Activated CD8-positive, alpha-beta memory T cell treated with anti-CD3 and anti-CD28 coated beads, Interleukin-2, amount 10 ng/mL, durations not matched to agents 7 days and 5 days (primary cell): ENCODE measurements at places on chromosomes 16 and 17. TPM values are rescaled to one million over a fixed set of nuclear protein-coding genes. Genes with fewer than 3 reads are reported as not detected.

Gene WFDC1
- total RNA-seq, result not detected

Gene NUPR1
- not detected for total RNA-seq

Gene ACLY
- total RNA-seq, result 186 TPM

Gene TP53TG3C
- total RNA-seq, result not detected

Gene HNF1B
- total RNA-seq, result not detected

Gene KRT33B
- total RNA-seq, result not detected

Gene IL32
- total RNA-seq, result 3,468 TPM

Gene ABCC11
- 0.19 TPM for total RNA-seq

Gene FZD2
- total RNA-seq, result not detected

Gene NF1
- total RNA-seq, result 28.6 TPM

Gene OR3A2
- total RNA-seq, result 2.5 TPM

Gene LITAFD
- total RNA-seq, result not detected

Gene RHBDF1
- 0.23 TPM for total RNA-seq

Gene LHX1
- 0.66 TPM for total RNA-seq

Gene SDK2
- total RNA-seq, result 0.09 TPM

Gene IKZF3
- 119 TPM for total RNA-seq
